ENCODE measurements at places on chromosomes 5 and 9. TPM values are rescaled to one million over a fixed set of nuclear protein-coding genes. Genes with fewer than 3 reads are reported as not detected.

DNA sequence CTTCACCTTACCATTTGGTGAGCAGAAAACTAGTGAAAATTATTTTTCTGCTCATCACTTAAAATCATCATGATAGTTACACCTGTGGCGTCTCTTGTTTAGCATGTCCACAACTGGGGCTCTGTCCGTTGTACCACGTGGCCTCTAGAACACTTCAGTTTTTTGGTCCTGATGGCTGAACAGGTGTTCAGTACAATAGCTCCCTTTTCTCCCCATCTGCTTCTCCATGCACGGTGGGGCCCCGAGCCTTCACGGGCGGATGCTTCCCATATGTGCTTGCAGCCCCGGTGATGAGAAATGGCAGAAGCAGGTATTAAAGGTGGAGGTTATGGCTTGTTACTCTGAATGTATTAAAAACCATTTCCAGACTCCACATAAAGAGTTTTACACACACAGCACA lies 304.1 kb downstream of the CWC27 start:
- no peak for DNase-seq

DNA sequence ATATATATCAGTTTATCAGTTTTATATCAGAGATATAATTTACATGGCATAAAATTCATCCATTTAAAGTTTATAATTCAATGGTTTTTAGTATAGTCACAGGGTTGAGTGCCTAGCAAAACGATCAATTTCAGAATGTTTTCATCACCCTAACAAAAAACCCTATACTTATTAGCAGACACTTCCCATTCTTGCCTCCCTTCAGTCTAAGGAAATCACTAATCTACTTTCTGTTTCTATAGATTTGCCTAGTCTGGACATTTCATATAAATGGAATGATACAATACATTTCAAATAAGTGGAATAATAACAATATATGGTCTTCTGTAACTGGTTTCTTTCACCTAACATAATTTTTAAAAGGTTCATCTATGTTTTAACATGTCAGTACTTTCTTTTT lies 9.6 kb upstream of the LNPEP start:
- no peak for DNase-seq

DNA sequence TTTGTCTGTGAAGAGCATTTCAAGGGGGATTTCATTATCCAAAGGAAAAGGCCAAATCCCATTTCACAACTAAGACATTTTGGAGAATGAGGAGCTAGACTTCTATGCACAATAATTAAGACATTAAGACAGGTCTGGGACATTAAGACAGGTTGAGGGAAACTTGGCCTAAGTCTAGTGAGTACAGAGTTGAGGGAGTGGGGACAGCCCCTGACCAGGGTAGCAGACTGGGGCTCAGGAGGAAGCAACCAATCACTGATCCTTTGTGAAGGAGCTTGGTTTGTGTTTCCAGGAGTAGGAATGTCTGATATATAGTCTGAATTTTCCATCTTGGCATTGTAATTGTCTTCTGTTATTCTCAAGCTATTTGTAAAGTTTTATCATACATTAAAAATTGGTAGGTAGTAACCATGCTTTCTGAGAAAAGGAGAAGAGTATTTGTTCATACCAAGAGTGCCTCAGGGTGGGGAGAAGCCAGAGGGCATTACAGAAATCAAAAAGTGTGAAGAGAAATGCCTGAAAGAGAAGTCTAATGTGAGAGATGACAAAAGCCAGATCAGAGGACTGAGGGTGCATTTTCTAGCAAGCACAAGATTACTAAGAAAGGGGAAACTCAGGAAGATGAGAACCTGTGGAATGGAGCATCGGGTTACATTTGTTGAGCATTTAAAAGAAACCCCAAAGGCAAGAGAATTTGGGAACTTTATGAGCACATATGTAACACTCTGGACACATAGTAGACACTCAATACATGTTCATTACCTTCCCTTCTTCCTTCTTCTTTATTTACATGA lies 189.3 kb upstream of the PIK3R1 start:
- DNase-seq: no peak

Gene ANKRD55
- total RNA-seq: not detected

GRCh38 chr5:58412932-58413331 lies 47.0 kb downstream of the PLK2 start:
- DNase-seq: no peak

GRCh38 chr5:78293851-78294247 lies 649 bp downstream of the AP3B1 start:
- no peak for DNase-seq

Gene TTC16
- total RNA-seq: 0.32 TPM

Gene PKD2L2
- not detected for total RNA-seq

Gene ADAM19
- 44.3 TPM for total RNA-seq

Data from heart right ventricle (tissue), 16 donors.